DMS79 (cell line): ENCODE measurements at places on chromosomes 13 and 19.

GRCh38 chr19:35644987-35645679, 3.0 kb upstream of the COX6B1 start:
- DNase-seq, result no peak

- no peak for DNase-seq
Measured at GRCh38 chr19:5005096-5005495, 36.2 kb downstream of the KDM4B start.

GRCh38 chr19:8335343-8336071, 7.6 kb downstream of the KANK3 start:
- DNase-seq, result peak; percentile 32

DNA sequence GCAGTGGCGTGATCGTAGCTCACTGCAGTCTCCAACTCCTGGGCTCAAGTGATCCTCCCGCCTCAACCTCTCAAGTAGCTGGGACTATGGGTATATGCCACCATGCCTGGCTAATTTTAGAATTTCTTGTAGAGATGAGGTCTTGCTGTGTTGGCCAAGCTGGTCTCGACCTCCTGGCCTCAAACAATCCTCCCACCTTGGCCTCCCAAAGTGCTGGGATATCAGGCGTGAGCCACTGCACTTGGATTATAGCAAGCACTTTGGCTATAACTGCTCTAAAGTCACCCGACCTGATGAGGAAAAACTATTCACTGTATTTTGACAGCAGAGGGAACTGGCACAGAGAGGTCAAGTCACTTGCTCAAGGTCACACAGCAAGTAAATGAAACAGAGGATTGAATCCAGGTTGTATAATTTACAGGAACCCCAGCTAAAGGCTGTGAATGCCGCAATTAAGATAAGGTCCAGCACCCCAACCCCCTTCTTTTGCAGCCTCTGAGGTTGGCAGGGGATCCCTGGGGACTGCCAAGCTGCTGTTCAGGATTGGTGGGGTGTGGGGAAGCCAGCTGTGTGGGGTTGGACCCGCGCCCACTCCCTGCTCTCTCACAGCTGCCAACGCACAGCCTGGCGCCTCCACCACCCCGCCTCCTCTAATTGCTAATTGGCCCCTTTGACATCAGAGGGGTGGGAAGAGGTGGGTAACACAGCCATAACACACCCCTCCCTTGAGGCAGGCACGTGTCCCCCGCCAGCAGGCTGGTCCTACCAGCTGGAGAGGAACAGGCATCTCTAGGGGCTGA, 6.0 kb downstream of the TMIGD2 start:
- DNase-seq, result peak; percentile 81

- DNase-seq, result no peak
Measured at GRCh38 chr19:3699741-3700241, 477 bp downstream of the PIP5K1C start.

DNA sequence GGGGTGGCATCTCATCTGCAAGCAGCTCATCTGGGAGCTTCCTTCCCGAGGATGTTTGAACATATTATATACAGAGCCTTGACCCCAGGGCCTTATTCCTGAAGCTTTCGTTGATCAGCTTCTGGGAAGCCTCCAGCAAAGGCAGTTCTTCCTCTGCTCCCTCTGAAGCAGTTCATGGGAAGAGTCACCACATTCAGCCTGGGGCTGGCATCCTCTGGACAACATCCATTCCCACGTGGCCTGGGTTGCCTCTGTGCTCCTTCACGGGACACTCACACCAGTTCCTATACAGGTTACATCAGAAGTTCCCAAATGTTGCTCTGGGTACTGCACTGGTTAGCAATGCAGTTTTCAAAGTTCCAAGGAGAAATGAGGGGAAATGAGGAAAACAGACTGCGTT, 29.6 kb downstream of the COL4A2 start:
- no peak for DNase-seq

DNA sequence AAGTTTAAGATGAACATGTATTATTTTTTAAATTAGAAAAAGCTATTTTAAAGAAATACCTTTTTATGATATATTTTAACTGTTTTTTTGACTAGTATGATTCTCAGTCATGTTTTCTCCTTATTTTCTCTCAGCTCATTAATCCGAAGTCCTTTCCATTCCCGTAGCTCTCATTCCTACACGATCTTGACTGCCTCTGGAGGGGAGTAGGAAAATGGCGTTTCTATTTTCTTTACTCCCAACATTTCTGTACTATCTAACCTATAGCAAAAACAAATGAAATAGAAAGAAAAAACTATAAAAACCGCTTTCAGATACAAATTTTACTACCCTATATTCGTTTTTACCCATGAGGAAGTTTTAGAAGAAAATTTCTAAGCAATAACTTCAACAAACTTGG, 343.8 kb downstream of the RBM26 start:
- DNase-seq, result no peak

GRCh38 chr19:10222201-10222890, 8.8 kb downstream of the S1PR2 start:
- no peak for DNase-seq

DNA sequence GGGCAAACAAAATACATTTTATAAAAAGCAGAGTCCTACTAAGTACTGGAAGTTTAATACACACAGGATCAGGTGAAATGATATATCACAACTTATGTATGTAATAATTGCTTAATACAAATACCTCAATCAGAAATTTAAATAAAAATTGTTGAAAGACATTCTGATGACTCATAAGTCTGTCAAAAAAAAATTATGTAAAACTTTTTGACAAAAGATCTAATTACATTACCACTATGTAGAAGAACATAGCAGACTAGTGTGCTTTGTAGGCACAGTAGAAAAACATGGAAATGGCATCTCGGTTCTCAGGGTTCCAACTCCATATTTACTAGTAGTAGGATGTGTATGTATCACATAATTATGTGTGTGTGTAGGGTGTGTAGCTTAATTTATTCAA, 156.2 kb downstream of the DNAJC3 start:
- no peak for DNase-seq

DNA sequence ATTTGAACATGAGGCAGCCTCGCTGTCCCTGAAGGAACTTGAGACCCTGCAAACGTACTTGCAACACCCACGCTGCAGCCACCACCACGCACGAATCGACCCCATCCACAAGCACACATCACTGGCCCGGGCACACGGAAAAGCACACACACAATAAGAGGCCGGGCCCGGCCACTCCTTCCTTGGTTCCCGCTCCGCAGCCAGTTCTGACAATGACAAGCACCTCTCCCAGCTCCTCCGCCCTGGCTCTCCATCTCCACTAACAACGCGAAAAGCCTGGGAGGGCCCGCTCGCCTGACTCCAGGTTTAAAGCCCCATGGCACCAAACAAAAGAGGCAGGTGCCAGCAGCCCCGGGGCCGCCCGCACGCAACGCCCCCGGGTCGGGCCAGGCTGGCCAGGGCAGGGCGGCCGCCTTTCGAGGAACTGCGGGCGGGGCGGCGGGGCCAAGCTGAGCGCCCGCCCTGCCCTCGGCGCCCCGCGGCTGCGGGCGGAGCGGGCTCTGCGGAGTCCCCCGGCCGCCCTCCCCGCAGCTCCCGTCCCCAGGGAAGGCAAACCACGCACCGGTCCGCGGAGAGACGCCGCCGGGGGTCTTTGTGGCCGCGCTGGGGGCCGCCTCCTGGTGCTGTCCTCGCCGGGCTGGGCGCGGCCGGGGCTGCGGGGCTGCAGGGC, 495 bp downstream of the DCLK1 start:
- peak; percentile 11 for DNase-seq

DNA sequence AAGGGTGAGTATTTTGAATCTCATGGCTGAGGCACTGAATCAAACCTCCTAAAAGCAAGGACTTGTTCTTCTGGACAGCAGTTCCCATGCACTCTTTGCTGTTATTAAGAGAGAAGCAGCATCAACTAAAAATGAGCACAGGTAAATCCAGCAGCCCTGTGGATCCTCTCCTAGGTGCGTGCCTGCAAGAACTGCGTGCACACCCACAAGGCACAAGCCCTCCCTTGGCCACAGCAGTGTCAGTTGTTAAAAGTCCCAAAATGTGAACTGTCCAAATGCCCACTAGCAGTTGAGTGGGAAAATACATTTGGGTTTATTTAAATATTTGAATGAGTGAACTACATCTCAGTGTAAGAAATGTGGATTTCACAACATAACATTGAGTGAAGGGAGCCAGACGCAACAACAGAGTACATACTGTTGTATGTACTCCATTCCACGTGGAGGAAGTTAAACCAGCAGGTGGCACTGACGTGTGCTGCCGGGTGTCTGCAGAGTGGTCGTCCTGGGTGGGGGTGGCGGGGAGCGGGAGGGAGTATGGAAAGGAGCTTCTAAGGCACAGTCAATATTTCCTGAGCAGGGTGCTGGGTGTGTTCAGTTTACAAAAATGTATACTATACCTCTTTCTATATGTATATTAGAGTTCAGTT, 266.4 kb downstream of the NALCN start:
- DNase-seq, result peak; percentile 54

DNA sequence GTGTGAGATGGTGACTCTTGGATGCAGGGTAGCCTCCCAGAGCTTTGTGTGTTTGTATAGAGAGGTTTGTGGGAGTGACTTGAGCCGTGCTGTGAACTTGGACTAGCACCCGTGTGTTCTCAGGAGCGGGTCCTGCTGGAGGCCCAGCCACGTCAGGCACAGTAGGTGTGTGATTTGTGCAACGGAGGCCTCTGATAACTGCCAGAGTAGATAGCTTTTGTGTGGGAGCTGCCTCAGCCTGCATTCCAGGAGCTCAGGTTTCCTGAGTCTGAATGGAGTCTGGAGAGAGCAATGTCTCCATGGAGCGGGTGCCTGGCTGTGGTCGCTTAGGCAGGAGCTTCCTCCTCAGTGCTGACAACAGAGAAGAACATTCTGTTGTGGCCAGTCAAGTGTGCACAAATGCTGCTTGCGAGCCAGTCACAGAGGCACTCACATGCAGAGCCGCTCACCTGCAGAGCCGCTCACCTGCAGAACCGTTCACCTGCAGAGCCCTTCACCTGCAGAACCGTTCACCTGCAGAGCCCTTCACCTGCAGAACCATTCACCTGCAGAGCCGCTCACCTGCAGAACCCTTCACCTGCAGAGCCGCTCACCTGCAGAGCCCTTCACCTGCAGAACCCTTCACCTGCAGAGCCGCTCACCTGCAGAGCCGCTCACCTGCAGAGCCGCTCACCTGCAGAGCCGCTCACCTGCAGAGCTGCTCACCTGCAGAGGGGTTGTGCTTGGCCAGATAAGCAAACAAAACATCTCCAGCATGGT, 32.6 kb downstream of the TFDP1 start:
- peak; percentile 98 for DNase-seq

GRCh38 chr13:110555601-110556223, 5.8 kb downstream of the RAB20 start:
- no peak for DNase-seq

GRCh38 chr13:113083402-113084061, 22.1 kb upstream of the F7 start:
- DNase-seq, result peak; percentile 100

DNA sequence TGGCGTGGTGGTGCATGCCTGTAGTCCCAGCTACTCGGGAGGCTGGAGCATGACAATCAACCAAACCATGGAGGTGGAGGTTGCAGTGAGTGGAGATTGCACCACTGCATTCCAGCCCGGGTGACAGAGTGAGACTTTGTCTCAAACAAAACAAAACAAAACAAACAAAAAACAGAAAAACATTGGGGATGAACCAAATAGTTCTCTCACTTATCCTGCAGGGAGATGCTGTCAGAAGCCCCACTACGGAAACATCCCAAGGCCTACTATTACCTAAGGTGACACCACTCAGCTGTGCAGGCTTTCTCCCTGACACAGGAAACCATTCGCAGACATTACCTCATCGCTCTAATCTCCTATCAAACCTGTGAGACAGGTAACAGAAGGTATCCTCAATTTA, 113.5 kb downstream of the FOXO1 start:
- no peak for DNase-seq

DNA sequence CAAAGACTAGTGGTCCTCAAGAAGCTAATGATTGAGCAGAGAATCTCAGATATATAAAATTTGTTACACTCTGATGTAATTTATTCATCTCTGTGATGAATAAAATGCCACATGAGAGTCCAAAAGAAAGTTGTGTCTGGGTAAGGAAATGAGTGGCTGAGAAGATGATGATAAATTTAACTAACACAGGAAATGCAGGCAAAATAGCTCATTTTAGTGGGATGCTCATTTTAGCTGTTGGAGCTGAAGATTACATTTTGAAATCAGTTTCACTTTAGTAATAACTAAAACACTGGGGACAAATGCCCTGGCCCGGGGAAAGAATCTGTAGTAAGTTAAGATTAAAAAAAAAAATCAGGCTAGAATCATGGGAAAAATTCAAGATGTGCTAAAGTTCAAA, 35.2 kb downstream of the SPRY2 start:
- no peak for DNase-seq

GRCh38 chr13:27024776-27025492, 146.7 kb downstream of the USP12 start:
- DNase-seq, result no peak

DNA sequence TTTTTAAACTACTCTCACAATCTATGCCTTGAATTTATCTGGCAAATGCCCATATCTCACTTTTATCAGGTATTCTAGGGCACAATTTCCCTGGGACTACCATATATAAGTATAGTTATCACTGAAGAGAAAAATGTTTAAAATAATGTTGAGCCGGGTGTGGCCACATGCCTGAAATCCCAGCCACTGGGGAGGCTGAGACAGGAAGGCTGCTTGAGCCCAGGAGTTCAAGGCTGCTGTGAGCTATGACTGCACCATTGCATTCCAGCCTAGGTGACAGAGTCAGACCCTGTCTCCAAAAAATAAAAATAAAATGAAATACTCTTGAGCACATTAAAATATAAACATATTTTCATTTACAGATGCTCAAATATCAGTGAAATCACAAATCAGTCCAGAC, 4.1 kb downstream of the KATNAL1 start:
- DNase-seq, result no peak

GRCh38 chr13:97855570-97856303, 97.7 kb upstream of the IPO5 start:
- DNase-seq, result peak; percentile 74

GRCh38 chr19:42207767-42208271, 9.7 kb downstream of the DEDD2 start:
- no peak for DNase-seq

DNA sequence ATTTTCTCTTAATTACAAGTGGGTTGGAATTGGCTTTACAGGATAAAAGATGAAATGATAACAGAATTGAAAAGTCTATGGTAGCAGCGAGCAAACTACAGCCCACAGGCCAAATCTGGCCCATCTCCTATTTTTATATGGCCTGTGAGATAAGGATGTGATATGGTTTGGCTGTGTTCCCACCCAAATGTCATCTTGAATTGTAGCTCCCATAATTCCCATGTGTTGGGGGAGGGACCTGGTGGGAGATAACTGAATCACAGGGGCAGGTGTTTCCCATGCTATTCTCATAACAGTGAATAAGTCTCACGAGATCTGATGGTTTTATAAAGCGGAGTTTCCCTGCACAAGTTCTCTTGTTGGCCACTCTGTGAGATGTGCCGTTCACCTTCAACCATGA, 19.0 kb downstream of the CRYL1 start:
- DNase-seq, result no peak
